GM12864 (cell line): ENCODE measurements at places on chromosomes 5 and 9.

- DNase-seq, result no peak
These were observed 11.5 kb downstream of the CCDC69 start for GRCh38 chr5:151212406-151212798.

DNA sequence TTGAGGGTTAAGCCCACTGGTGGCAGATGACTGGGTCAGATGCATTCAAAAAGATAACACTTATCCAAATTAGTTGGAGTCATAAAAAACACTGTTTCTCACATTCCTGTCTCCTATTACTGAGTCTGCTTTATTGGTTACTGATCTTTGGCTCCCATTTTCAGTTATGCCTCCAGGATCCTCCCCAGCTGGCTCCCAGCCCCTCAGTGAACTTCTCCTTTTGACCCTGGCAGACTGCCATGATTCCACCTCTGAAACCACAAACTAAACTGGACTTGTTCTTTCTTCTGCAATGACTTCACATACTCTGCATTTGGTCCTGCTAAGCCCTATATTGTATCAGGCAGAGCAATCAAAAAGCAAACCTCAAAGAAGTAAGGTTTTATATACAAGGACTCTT lies 860.8 kb upstream of the DMAC1 start:
- no peak for DNase-seq

- no peak for DNase-seq
These were observed 519 bp downstream of the HSPA5 start for GRCh38 chr9:125240649-125240999.

GRCh38 chr5:137901011-137901817 lies 12.0 kb downstream of the PKD2L2 start:
- DNase-seq, result no peak

GRCh38 chr5:167708449-167708848 lies 583.0 kb upstream of the WWC1 start:
- no peak for DNase-seq

DNA sequence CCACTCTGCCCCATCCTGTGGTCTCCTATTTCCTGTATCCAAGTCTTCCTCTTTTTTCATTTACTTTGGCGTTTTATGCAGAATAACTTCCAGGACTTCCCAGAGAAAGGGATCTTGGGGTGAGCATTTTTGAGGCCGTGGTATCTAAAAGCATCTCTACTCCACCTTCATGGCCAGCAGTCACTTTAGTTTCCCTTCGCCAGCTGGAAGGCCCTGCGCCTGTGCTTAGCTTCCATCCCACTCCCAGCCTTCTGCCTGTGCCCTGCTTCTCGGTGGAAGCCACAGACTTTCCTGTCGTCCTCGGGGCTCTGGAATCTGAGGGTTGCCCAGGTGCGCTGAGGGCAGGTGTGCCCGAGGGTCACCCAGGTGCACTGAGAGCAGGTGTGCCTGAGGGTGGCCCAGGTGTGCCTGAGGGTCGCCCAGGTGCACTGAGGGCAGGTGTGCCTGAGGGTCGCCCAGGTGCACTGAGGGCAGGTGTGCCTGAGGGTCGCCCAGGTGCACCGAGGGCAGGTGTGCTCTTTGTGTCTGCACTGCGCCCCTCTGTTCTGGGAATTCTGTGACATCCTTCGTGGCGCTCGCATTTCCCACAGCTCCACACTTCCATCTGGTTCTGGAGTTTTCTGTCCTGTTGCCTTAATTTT lies 32.4 kb upstream of the LRRC14B start:
- DNase-seq, result no peak

- no peak for DNase-seq
These were observed 318.0 kb downstream of the PSAT1 start for GRCh38 chr9:78614892-78615291.
